Tibial artery (tissue), 4 donors: ENCODE measurements at places on chromosomes 11 and 22.

DNA sequence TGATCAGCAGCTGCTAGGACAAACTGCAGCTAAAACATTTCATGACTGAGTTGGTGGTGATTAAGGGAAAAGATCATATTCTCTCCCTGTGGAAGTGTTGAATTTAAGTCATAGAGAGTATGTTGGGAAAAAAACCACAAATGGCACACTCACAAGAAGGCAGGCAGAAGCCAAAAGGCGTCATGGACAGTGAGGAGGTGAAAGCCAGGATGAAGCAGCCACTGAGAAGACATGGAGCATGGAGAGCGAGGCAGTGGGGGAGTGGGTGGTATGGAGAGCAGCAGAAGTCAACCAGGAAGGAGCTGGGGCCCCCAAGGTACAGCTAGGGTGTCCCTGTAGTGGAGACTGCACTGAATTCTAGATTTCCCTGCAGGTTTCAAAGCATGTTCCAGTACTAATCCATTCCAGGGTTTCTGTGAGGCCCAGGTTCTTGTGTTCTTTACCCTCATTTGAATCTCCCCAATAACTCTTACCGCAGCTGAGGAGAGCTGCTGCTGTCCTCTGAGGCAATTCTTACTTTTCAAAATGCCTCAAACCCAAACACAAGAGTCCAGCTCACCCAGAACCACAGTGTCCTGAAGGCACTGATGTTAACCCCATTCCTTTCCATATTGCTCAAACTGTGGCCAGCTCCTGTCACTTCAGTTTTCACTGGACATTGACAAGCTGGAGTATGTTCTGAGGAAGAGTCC lies 191.8 kb upstream of the E2F8 start:
- peak; percentile 53 for DNase-seq

- DNase-seq = no peak
Measured at GRCh38 chr22:16783930-16784354, 41.3 kb downstream of the XKR3 start.

GRCh38 chr11:7528514-7529049 lies 14.8 kb downstream of the PPFIBP2 start:
- no peak for DNase-seq

GRCh38 chr22:24247564-24248344 lies 2.9 kb upstream of the GGT5 start:
- peak; percentile 99 for DNase-seq

- no peak for DNase-seq
Measured at GRCh38 chr11:2805388-2806056, 80.1 kb downstream of the CDKN1C start.

DNA sequence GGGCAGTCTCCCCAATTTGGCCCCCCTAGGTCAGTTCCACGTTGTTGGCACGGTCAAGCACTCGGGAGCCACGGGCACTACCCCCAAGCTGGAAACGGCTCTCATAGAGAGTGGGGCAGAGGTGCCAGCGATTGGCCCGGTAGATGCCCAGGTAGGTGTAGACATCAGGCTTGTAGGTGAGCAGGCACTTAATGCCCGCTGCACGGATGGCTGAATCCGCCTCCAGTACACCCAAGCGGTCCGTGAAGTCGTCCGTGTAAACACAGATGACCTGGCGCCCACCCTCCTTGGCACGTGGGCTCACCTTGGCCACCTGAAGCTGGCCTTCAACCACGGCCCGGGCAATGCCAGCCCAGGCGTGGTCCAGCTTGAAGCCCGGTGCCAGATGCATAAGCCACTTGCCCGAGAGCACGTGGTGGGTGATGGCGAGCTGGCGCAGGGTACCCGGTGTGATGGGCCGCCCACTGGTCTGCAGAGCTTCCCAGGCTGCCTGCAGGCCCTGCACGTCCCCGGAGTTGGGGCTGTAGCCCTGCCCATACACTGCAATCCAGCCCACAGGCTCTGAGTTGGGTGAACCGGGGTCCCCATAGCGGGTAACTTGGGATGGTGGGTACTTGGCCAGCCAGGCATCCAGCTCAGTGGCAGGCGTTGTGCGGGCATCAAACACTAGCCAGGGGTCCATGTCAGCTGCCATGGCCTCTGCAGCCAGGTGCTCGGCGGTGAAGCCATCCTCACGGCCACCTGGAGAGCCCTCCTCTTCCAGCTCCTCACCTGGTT lies 1.2 kb downstream of the C11orf68 start:
- no peak for DNase-seq

DNA sequence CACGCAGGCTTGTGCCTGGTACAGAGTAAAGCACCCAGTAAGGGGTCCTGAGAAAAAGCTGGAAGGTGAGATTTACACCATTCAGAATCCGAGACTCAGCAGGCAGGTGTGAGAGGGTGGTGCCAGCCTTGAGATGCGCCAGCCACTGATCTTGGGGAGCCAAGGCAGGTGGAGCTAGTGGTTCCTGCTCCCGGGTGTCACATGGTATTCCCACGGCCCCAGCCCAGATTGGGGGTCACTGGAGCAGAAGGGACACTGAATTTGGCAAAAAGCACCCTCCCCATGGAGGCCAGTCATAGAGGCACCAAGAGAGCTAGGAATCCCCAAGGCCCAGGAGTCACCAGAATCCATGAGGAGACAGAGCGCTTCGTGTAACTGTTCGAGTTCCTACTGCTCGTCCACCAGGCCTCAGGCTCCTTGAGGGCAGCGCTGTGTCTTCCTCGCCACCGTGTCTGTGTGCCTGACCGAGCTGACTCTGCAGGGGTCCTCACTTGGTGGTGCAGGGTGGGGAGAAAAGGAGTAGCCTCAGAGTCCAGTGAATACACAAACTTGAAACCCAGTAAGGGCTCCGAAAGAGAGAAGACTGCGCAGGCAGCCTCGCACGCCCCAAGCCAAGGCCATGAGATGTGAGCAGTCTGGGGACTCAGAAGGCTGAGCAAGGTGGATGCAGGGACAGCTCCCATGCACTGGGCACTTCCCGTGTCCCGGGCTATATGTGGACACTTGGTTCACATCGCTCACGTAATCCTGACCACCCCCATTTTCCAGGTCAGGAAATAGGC lies 28.2 kb downstream of the TOM1 start:
- DNase-seq = no peak

DNA sequence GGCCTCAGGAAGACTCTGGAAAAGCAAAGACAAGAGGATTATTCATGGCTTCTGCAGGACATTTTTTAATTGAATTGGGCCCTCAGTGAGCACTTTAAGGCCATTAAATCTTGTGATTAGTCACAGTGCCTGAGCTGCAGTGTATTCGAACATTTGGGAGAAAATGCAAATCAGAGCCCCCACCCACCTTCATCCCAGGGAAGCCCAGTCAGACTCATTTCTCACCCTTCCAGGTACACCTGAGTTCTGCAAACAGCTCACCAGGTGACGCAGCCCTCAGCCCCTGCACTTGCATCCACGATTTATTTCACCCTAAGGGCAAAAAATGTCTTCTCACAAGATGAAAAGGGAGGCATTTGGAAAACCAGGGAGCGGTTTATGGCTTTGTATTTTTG lies 128.7 kb downstream of the MPPED1 start:
- DNase-seq = no peak

DNA sequence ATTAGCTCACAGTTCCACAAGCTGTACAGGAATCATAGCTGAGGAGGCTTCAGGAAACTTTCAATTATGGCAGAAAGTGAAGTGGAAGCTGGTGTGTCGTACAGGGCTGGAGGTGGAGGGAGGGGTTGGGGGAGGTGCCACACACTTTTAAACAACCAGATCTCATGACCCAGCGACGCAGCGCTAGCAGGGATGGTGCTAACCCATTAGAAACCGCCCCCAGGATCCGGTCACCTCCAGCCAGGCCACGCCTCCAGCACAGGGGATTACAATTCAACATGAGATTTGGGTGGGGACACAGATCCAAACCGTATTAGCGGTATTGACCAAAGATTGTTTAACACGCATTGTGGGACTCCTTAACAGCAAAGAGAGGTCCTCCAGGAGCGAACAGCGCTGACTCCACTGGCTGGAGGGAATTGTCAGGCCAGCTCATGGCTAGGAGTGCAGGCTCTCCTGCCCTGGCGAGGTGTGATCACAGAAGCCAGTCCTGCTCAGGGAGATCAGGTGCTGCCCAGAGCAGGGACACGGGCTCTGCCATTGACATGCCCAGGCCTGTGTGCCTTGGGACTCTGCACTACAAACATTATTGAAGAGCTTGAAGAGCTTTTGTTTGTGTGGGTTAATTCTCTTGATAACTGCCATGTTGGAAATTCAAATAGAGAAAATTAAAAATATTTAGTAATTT lies 215.3 kb downstream of the TBC1D22A start:
- no peak for DNase-seq

DNA sequence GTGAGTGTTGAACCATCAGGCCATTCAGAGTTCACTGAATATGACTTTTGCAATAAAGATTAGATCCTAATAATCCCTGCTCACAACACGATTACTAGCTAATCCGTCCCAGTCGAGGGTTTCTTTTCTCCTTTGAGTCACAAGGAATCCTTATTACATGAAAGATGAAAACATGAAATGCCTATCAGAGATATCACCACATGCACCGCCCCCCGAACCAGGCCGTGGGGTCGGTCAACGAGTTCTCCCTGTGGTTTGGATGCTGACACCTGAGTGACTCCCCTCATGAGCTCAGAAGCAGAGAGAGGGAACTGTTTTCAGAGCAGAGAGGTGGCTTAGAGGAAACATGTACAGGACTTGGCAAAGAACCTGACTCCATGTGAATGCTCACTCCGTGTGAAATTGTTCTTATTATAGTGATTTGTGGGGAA lies 263.3 kb downstream of the ETS1 start:
- no peak for DNase-seq

GRCh38 chr22:37044634-37045625 lies 6.6 kb upstream of the KCTD17 start:
- no peak for DNase-seq

DNA sequence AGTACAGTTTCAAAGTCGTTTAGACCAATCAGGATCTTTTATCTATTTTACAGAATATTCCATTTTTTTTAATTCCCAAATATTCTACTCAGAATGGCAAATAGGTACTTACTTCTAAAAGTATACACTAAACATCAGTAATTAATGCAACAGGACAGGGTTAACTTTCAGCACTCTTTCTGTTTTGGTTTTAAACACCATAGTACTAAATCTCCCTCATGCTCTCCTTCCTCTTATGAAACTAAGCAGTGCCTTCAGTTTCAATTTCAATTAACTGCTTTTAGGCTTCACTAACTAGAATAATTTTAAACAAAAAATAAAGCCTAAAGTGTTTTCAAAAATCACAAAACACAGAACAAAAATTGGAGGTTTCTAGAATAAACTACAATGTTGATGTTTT lies 57.9 kb downstream of the NOX4 start:
- no peak for DNase-seq

DNA sequence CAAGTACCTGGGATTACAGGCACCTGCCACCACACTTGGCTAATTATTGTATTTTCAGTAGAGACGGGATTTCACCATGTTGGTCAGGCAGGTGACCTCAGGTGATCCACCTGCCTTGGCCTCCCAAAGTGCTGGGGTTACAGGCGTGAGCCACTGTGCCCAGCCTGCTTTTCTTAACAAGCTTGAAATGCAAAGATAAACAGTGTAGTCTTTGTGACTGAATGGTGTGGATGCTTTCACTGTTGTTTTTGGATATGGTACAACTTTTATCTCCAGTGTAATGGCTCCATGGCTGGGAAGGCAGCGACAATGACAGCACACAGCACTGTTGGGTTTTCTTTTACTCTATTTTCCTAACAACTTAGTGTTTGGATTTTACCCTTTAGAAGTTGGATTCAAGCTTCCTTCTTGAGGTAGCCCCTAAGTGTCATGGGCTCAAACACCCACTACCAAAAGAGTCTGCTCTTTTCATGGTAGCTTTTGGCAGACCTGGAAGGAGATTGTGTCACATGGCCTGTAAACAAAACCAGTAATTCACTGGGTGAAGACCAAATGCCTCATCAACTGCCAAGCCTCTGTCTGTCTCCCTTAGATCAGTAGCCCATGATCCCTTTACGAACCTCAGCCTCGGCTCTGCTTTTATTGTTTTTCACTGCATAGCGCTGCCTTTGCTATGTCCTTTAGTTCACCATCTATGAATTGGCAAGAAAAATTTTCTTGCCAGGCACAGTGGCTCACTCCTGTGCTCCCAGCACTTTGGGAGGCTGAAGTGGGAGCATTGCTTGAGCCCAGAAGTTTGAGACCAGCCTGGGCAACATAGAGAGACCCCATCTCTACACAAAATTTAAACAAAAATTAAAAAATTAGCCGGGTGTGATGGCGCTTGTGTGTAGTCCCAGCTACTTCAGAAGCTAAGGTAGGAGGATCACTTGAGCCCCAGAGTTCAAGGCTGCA lies 6.4 kb downstream of the VPS51 start:
- no peak for DNase-seq

DNA sequence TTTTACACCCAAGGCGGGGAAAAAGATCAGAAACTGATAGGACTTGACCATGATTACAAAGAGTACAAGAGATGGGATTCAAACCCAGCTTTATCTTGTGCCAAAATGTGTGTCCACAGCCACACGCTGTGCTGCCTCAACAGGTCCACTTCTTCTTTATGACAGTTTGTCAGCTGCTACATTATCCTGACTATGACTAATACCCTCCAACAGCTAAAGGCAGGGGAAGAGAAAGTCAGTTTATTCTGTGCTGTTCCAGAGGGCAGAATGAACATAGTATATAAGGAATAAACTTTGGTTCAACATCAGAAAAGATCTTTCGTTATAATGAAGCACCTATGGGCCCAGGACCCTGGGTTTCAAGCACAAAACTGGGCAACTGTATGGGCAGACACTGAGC lies 668.2 kb upstream of the TENM4 start:
- DNase-seq = no peak
